Right hindlimb (tissue), 1 donor: ENCODE measurements at places on chromosomes 4 and X.

DNA sequence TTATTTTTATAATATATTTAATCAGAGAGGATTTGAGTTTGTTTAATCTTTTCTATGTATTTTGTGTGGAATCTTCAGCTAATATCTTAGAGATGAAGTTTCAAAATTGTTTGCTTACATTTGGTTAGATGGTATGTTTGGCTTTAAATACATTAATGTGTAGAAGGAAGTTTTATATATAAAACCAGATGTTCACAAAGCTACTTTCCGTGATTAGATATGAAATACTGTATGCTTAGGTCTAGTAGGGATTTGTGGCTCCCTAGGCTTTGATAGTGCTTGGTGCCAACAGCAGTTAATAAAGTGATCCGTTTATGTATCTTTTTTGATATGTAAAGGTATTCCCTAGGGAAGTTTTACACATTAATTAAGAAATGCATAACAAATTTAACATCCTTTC lies 223.0 kb downstream of the ARHGAP10 start:
- no peak for DNase-seq

GRCh38 chr4:63211776-63212479 lies 1197.3 kb downstream of the TECRL start:
- DNase-seq: no peak

GRCh38 chrX:19566359-19567222 lies 51.3 kb upstream of the MAP3K15 start:
- peak; percentile 45 for DNase-seq

DNA sequence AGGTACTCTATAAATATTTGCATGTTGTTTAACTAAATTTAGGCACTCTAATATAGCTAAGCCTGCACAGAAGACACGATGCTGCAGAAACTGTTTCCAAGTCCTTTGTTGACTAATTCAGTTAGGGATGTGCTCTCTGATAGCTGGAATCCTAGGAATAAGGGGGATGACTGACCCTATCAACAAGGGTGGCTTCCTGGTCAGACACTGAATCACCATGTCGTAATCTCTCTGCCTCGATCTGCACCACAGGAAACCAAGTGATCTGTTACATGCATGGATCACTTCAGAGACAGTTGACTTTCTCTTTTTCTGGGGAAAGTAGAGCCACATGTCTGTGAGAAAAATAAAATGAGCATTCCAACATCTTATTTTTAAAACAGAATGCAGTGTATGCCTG lies 169.1 kb downstream of the GUCY2F start:
- no peak for DNase-seq

DNA sequence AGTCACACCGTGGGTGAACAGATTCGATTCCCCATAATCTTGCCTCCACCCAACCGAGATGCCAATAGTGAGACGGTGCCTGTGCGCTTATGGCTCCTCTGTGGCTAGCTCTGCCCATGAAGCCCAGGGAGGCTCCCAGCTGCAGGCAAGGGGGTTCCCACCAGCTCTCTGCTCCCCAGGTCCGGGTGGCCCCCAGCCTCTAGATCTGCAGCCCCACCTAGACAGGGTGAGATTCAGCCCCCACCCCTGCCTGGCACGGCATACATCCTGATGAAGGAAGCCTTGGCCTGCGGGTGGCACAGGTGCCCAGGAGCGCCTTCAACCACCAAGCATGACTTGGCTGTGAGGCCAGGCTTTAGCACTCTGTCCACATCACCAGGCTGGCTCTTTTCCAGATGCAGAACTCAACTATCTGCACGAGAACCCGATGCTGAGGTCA lies 40.6 kb downstream of the WDR1 start:
- DNase-seq: peak; percentile 12

DNA sequence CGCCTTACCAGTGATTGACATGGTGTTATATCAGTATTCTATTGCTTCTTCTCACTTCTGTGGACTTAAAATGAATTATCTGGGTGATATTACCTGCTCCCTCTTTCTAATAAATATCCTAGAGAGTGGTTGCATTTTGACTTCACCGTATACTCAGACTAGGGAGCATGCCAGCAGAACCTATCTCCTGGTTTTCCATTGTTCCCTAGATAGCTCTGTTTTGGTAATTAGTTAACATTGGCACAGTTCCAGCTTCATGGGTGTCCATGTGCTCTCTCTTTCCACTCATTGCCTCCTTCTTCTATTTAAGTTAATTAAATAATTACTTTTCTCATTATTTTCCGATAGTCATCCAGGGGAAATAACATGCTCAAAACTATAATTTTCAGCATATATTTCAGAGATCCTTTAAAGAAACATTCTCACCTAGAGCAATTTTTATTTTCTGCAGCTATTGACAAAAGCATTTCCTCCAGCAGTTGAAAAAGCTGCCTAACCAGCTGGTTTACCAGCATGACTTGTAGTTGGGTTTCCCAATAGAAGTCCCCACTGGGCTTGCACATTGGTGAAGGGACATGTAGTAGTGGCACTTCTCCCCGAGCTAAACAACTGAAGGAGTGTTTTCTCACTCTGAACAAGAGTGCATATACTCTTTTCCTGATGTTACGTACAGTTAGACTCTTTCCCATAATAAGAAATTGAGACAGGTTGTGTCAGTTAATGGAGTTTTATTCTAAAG lies 27.9 kb upstream of the PAPSS1 start:
- DNase-seq: no peak

- peak; percentile 16 for DNase-seq
These were observed 199.2 kb downstream of the EDA start for GRCh38 chrX:69815063-69815462.

- no peak for DNase-seq
These were observed at the start of gene MAP7D2 for GRCh38 chrX:20116577-20117240. Gene MAP7D2, minus strand, starts transcription at chrX:20116907. Its CDS starts 28 bp downstream, at chrX:20116879.

GRCh38 chr4:23890369-23891063 lies 669 bp upstream of the PPARGC1A start:
- DNase-seq: no peak

GRCh38 chr4:149555146-149555545 lies 260.5 kb downstream of the IQCM start:
- DNase-seq: no peak

GRCh38 chr4:72302981-72303704 lies 265.9 kb downstream of the ADAMTS3 start:
- DNase-seq: no peak

DNA sequence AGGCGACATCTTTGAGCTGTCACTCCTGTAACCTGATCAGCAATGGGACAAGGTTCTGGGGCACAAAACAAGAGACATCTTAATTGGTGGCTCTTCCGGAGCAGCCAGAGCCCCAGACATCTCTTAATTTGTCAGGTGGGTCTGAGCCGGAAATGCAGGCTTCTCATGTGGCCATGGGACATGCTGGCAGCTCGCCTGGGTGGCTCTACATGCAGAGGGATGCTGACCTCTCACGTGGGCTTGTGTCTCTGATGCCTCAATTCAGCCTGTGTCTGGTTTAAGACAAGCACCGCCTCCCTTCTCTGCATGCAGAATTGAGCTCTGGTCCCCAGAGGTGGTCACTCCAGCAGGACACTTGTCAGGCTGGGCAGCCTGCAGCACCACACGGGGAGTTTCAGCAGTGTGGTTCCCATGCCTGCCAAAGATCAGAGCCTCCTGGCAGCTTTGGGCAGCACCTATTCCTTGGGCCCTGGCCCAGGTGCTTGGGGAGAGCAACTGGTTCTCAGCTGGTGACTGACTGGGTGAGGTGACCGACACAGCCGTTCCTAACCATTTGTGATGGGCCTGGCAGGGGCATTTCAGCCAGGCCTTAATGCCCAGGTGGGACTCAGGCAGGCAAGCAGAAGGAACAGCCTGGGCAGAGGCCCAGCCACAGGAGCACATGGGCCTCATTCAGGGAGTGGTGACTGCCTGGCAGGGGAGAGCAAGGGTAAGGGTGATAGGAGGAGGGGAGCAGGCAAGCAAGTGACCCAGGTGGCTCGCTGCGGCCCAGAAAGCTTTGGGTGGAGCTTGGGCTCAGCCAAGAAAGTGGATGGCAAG lies 53.4 kb downstream of the HMX1 start:
- DNase-seq: peak; percentile 4

DNA sequence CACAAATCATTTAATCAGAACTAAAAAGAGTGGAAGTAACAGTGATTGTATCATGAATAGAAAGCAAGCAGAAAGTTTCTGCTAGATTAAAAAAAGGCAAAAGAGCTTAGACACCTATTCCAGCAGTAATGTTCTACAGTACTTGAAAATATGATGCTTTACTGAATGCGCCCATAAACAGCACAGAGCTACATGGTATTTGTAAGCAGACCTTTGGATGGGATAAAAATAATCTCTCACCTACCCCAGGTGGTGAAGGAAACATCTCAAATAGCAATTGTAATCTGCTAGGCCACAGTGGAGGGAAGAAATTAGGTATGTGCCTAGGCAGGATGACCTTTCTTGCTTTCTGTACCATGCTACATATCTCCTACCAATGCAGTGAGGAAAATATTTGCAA lies 280.9 kb upstream of the PRKX start:
- no peak for DNase-seq

DNA sequence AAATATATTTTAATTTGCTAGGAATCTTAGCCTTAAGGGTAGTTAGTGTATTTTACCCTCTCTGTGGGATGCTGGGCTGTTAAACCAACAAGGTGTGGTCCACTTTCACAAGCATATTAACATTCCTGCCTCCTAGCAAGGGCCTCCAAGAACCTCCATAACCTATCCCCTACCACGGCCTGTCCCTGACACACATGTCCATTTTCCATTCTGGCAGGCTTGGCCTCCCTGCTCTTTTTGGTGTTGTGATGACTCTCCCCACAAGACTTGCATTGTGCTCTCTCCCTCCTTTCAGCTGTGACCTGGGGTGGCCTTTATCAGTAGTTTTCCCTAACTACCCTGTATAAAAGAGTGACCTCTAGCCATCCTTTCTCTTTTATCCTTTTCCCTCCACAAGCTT lies 120.2 kb downstream of the KLHL8 start:
- DNase-seq: no peak

DNA sequence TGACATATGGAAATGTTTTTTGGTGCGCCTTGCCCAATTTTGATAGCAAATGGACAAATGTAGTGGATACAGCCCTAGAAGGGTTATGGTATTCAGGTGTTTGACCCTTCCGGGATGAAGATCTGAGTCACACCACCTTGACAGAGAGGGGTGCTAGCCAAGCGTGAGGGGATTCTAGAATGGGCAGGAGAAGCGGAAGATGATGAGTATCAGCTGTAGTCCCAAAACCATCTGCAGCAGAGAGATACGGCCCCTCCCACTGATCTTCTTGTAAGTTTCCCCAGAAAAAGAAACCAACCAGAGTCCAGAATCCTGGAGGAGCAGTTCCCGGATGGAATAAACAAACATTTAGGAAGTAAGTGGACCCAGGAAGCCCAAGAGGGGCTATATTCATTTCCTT lies 18.1 kb downstream of the DCHS2 start:
- DNase-seq: no peak

- DNase-seq: no peak
These were observed 2.3 kb downstream of the GPR173 start for GRCh38 chrX:53050841-53051240.

DNA sequence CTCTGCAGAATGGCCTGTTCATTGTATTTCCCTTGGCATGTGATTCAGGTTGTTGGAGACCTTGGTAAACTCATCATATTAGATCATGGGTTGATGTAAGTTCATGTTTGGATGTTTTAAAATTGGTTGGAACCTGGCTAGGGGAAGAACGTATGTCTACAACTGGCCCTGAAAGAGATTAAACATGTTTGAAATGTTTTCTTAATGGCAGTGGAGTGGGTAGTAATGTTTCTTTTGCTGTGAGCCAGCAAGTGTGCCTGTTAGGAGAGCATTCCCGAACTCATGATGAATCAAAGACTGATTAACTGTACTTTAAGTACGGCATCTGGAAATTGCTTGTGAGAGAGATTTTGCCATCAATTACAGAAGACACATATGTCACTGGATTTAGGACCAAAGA lies 44.5 kb upstream of the SLC4A4 start:
- no peak for DNase-seq

DNA sequence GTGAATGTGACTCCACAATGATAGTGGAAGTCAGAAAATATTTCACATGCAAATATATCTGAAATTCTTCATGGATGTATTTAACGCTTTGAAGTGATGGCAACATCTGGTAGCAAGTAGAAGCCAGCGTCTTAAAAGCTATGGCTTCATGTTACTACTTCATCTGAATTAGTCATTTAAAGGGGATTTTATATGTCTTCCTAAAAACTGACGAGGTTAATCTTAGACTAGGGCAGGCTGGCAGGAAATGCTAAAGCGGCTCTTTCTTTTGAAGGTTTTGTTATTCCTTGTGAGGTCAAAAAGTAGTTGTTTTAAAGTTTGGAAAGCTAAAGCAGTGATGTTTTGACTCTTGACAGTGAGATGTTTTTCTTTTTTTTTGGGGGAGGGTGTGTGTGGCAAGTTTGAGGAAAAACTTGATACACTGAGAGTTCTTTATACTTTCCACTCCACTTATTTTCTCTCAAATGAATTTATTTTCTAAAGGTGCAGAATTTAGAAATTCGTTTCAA lies 22.6 kb downstream of the PLS3 start:
- no peak for DNase-seq
